D721Med (cell line): ENCODE measurements at places on chromosomes 13 and 19.

DNA sequence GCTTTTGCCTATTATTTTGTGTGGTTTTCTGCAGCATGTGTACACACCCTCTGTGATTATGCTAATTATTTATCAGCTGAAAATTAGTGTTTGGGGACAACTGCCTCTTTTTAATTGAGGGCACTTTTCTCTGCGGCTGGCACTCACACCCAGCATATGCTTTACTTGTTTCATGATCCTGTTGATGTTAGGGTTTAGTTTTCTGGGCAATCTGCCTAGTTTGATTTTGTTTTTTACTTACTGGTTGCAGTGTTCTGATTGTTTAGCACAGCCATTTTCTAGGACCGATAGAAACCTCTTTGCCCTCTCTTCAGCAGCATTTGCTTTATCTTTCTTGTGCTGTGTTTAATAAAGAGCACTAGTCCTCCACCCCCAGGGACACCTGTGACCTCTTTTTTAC is 161.6 kb downstream of the PAN3 start:
- DNase-seq: no peak

GRCh38 chr13:105961438-105961837 is 574.0 kb downstream of the EFNB2 start:
- no peak for DNase-seq

GRCh38 chr13:106550570-106551135 is 15.2 kb upstream of the EFNB2 start:
- no peak for DNase-seq

DNA sequence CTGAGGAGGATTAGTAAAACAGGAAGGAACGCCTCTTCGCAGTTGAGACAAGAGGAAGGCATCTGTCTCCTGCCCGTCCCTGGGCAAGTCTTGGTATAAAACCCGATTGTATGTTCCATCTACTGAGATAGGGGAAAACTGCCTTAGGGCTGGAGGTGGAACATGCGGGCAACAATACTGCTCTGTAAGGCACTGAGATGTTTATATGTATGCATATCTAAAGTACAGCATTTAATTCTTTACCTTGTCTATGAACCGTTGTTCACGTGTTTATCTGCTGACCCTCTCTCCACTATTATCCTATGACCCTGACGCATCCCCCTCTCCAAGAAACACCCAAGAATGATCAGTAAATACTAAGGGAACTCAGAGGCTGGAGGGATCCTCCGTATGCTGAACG is 722 bp upstream of the TIMM50 start:
- no peak for DNase-seq

DNA sequence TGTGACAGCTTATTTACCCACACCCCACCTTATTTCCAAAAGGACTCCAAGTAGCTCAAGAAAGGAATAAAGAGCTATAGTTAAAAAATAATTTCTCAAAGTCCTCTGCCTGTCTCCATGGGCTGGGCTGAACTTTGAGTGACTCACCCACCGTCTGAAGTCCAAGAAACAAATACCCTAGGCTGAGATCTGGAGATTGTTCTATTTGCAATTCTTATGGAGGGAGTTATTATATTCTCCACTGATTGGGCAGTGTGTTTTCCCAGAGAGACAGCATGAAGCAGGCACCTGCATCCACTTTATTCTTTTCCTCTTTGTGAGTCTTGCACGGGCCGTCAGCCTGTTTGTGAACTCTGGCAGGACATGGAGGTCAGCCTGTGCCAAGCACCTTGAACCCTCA is 63.2 kb downstream of the SHISA2 start:
- DNase-seq: no peak

DNA sequence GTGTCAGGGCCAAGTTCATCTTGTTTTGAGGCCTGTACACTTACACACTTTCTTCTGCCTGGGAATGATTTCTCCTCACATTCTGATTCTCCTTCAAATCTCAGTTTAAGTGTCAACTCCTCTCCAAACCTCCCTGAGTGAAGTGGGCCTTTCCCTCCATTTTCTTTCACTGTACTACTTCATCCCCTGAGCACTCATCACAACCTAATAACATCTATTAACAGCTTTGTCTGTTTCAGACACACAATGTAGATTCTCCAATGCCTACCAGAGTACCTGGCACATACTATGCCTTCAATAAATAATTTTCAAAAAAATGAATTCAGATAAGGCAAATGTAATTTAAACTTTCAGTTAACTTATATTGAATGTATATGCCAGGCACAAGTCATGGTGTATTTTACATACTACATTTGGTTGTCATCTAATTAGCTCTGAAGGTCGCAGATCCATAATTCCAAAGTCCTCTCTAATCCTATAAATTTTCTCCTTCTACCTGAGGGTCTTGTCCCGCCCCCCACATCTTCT is 357 bp upstream of the COG6 start:
- DNase-seq: no peak
